ENCODE measurements at places on chromosomes 16 and 17.

GRCh38 chr17:31522284-31522931, 130.9 kb downstream of the RAB11FIP4 start:
- no peak for ATAC-seq

GRCh38 chr17:78653382-78653781, 76.2 kb upstream of the DNAH17 start:
- no peak for ATAC-seq

DNA sequence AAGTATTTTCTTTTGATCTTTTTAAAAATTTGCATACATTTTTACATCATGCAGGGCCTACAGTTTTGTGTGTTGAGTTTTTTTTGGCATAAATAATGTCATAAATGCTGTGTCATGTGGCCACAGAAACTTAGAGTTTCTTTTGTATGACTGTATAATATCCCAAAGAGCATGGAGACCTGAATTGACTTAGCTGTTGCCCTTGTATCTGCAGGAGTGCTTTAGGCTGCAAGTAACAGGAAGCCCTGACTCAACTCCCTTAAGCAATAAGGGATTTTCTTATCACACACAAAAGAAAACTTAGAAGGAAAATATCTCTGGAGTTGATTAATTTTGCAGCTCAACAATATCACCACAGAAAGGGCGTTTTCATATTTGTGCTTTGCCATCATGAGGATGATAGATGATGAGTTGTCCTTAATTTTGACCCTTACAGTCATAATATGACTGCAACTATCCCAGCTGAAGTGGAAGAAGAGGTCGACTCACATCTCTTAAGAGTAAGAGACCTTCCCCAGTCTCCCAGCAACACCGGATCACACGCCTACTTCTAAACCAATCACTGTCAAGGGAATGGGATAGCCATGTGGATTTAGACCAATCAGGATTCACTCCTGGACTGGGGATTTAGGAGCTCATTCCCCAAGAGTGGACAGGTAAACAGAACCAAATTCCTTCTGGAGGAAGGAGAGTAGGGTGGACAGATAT, 138.9 kb downstream of the GSG1L start:
- ATAC-seq = no peak

GRCh38 chr16:80803339-80804055, 901 bp downstream of the CDYL2 start:
- ATAC-seq = peak; percentile 19

DNA sequence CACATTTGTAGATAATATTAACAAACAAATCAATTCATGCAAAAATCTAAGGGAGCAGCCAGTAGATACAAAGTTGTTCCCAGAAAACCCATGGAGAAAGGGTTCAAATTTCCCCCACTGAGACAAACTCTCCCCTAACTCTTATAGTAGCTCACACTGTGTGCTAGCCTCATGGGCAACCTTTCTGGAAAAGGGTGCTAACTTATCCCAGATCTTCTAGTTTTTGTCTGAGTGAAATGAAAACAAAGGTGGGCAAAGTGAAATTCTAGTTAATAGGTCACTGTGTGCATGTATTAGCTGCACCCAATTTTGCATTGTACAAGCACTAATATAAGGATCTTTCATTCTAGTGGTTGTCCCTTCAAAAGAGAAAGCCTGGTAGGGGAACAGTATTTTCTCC, 9.9 kb upstream of the USP32 start:
- ATAC-seq = no peak

Measured in activated CD4-positive, CD25-positive, alpha-beta regulatory T cell treated with anti-CD3 and anti-CD28 coated beads, Interleukin-2, amount 50 U/mL, for 24 hours (primary cell).